ENCODE measurements at places on chromosomes 1 and 21.

- no peak for DNase-seq
Measured at GRCh38 chr1:119617751-119618691, 30.0 kb downstream of the ZNF697 start.

GRCh38 chr1:44545961-44546360, 128.3 kb downstream of the TMEM53 start:
- DNase-seq = no peak

DNA sequence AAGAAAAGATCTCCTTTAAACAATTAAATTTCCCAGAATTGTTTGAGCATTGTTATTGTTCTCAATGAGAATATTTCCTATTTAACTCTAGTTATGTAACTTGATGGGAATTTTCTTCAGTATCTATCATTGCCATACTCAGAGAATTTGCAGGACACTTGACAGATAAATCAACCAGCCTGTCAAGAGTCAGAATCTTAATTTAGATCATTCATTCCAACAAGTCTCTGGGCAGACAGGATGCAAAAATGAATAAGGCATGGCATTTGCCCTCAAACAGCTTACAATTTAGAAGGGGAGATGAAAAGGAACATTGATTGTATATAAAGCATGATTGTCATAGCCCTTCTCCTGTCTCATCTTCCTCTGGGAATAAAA, 7.3 kb upstream of the DISC1 start:
- DNase-seq = no peak

- DNase-seq = no peak
Measured at GRCh38 chr1:178941261-178941689, 70.4 kb upstream of the ANGPTL1 start.

DNA sequence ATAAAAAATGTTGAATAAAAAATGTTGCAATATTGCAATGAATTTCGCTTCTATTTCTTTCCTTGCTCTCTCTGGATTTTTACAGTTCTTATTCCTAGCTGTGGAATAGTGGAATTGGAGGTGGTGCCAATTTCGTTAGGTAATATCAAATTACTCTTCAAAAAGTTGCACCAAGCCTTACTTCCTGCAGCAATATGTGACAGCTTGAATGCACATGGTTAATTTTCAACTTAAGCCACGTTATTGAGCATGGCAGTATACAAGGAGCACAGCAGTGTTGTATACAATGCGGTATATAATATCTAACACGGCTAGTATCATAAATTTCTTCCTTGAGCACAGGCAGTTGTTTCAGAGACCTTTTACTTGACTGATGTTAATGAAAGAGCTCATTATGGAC, 152.5 kb downstream of the NOS1AP start:
- DNase-seq = no peak

GRCh38 chr1:5435414-5435813, 556.8 kb downstream of the NPHP4 start:
- DNase-seq = no peak

DNA sequence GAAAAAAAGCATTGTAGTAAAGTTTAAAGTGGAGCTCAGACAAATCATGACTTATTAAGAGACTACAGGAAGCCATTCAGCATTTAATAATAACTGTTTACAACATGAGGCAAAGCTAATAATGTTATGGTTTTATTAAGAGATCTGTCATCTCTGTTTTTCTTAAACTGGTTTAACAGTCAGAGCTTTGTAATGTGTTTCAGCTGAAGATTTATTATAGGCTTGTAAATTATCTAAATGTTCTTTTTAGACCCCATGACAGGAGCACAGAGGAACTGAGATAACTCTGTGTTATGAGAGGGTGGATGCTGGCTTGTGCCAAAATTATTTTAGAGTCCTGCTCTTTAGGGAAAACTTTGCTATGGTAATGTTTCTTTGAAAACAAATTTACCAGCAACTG, 38.0 kb upstream of the RWDD3 start:
- DNase-seq = no peak

- no peak for DNase-seq
Measured at GRCh38 chr1:30132602-30133286, 590.6 kb downstream of the MATN1 start.

All from activated CD4-positive, alpha-beta T cell treated with anti-CD3 and anti-CD28 coated beads for 36 hours (primary cell).